Sigmoid colon (tissue), 7 donors: ENCODE measurements at places on chromosomes 13 and 19. TPM values are rescaled to one million over a fixed set of nuclear protein-coding genes. Genes with fewer than 3 reads are reported as not detected.

DNA sequence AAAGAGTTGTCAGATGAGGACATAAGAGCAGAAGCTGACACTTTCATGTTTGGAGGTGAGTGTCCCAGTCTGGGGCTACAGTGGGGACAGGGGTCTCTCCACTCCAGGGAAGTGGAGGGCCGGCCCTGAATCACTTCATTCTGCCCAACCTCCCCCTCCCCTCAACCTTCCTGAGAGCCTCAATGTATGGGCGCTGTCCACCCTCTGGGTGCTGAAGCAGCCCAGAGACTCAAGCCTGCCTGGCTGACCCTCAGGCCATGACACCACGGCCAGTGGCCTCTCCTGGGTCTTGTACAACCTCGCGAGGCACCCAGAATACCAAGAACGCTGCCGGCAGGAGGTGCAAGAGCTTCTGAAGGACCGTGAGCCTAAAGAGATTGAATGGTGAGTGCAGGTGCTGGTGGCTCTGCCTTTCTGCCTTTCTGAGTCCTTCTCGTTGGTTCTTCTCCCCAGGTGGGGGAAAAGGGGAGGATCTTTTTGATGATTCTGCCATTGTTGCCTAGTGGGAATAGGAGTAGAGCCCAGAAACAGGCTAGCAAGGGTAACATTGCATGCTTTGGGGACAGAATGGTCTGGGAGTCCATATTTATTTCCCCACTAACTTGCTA lies 8.8 kb downstream of the CYP4F8 start:
- peaks cover 1% of the 10 kb centered on the region for H3K4me1 ChIP-seq
- no peak for DNase-seq
- no peak overlapping the region for H3K27ac ChIP-seq
- H3K36me3 ChIP-seq = no peaks in the 10 kb centered on the region
- no peak overlapping the region for H3K4me3 ChIP-seq
- no peaks in the 10 kb centered on the region for H3K27me3 ChIP-seq

DNA sequence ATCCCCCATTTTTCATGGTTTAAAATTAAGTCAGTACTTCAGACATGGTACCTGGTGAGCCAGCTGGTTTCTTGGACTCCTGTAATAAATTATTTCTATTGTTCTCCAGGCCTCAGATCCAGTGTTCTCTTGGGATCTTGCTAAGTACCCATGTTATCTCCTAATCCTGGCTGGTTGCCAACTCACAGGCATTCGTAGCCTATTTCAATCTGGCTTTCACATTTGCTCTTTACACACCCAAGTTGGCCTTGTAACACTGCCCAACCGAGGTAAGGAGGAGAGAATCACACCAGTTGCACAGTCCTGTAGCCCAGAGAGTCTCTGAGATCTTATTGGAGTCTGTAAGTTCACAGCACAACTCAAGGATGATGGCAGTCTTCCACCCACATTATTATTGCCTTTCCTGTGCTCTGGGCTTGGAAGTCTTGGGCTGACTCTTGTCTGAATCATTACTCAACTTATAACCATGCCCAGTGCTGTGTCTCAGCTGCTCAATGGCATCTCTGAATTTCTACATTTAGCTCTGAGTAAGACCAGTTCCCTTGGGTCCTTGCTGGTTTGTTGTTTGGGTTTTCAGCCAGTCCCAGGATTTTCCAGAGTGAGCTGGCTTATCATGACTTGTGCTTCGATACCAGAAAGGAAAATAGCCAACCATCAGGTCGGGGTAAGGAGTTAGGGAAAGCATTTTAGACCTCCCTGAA lies 76.6 kb upstream of the KLF12 start:
- H3K36me3 ChIP-seq = no peaks in the 10 kb centered on the region
- no peaks in the 10 kb centered on the region for H3K27me3 ChIP-seq
- H3K4me3 ChIP-seq = no peak overlapping the region
- no peak for DNase-seq

GRCh38 chr19:42132030-42132628 lies at the start of gene POU2F2:
Gene POU2F2, minus strand, starts transcription at chr19:42132446. Its CDS starts 35 bp downstream, at chr19:42132411.
- H3K4me3 ChIP-seq = peak within 1 kb of the TSS; percentile 7
- peaks cover 17% of the 10 kb centered on the region for H3K4me1 ChIP-seq
- peaks cover 65% of the 10 kb centered on the region for H3K27me3 ChIP-seq
- H3K36me3 ChIP-seq = no peaks in the 10 kb centered on the region

Gene ZIM2
- total RNA-seq = 1.6 TPM

Gene IRGC
- not detected for total RNA-seq

DNA sequence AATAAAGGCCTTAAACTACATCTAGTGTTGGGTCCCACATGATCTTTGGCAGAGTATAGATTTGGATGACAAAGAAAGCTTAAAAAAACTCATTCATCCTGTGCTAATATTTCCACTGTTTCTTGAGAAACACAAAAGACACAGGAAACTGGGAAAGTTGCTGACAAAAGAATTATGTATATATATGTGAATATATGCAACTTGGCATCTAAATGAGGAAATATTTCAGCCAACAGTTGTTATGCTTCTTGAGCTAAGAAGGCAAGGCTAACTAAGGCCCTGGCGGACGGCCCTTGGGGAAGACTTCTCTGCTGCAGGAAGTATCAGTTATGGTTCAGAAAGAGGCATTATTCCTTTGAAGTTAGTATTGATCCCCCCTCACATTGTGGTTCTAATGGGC lies 491.8 kb downstream of the DIAPH3 start:
- H3K4me1 ChIP-seq = no peaks in the 10 kb centered on the region
- no peak overlapping the region for H3K4me3 ChIP-seq
- H3K27me3 ChIP-seq = no peaks in the 10 kb centered on the region
- H3K27ac ChIP-seq = no peak overlapping the region

GRCh38 chr13:92804346-92804745 lies 422.3 kb upstream of the GPC6 start:
- no peak overlapping the region for H3K4me3 ChIP-seq
- H3K27me3 ChIP-seq = no peaks in the 10 kb centered on the region
- no peaks in the 10 kb centered on the region for H3K36me3 ChIP-seq

DNA sequence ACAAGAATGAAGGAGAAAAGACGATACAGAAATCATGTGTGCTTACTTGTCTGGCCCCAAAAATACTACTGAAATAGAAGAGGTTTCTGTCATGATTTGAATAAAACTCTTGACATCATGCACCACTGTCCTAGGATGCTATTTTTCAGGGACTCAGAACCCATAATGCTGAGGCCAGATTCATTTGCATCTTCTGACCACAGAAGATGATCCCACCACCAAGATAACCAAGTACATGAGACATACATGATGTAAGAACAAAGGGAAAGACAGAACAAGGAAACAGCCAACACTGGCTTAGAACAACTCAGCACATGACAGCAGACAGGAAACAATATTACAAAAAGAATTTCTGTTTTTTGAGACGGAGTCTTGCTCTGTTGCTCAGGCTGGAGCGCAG lies 2.5 kb downstream of the ZNF552 start:
- no peaks in the 10 kb centered on the region for H3K27me3 ChIP-seq
- H3K36me3 ChIP-seq = peaks cover 7% of the 10 kb centered on the region
- no peak for DNase-seq

Gene SPTBN4
- total RNA-seq = 0.99 TPM

Gene KLHL1
- 0.27 TPM for total RNA-seq

- no peaks in the 10 kb centered on the region for H3K4me1 ChIP-seq
- H3K36me3 ChIP-seq = no peaks in the 10 kb centered on the region
- no peaks in the 10 kb centered on the region for H3K27me3 ChIP-seq
- H3K4me3 ChIP-seq = no peak overlapping the region
- DNase-seq = no peak
Measured at GRCh38 chr13:46555722-46556417, 2.9 kb downstream of the LRCH1 start.

Gene RASGRP4
- 2.5 TPM for total RNA-seq

Gene PCID2
- 53.5 TPM for total RNA-seq

Gene CBY2
- total RNA-seq = not detected

Gene PPP5C
- 37.1 TPM for total RNA-seq

Gene RYR1
- total RNA-seq = 4.1 TPM

DNA sequence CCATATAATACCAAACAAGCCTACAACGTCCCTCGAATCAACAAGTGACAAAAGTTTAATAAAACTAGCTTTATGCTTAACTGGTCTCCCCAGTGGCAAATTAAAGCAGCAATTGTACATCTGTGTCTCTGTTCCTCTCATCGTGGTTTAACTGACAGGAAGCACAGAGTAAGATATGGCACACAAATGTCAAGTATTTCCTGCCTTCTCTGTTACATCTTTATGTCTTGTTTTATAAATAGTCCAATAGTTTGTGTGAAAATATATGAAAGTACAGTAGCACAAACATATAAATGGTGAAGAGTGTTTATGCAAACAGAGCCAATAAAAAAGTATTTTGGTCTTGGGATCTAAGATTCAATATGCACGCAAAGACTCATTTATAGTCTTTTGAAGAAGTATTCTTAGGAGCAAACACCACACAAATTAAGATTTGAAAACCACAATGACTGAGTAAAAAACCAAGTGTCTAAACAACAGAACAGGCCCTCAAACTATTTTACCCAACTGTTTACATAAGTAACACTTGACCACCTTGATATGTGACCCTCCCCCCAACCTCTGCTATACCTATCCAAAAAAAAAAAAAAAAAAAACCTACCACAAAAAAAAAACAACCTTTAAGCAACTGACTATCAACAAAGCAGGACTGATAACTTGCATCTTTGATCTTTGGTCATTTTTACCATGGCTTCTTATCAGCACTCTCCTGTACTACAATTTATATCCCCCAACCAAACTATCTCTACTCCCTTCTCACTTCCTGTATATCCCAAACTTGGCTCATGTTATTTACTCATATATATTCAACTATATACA lies 14.0 kb downstream of the ELF1 start:
- H3K27me3 ChIP-seq = no peaks in the 10 kb centered on the region
- no peak overlapping the region for H3K27ac ChIP-seq
- H3K4me3 ChIP-seq = no peak overlapping the region
- DNase-seq = no peak

DNA sequence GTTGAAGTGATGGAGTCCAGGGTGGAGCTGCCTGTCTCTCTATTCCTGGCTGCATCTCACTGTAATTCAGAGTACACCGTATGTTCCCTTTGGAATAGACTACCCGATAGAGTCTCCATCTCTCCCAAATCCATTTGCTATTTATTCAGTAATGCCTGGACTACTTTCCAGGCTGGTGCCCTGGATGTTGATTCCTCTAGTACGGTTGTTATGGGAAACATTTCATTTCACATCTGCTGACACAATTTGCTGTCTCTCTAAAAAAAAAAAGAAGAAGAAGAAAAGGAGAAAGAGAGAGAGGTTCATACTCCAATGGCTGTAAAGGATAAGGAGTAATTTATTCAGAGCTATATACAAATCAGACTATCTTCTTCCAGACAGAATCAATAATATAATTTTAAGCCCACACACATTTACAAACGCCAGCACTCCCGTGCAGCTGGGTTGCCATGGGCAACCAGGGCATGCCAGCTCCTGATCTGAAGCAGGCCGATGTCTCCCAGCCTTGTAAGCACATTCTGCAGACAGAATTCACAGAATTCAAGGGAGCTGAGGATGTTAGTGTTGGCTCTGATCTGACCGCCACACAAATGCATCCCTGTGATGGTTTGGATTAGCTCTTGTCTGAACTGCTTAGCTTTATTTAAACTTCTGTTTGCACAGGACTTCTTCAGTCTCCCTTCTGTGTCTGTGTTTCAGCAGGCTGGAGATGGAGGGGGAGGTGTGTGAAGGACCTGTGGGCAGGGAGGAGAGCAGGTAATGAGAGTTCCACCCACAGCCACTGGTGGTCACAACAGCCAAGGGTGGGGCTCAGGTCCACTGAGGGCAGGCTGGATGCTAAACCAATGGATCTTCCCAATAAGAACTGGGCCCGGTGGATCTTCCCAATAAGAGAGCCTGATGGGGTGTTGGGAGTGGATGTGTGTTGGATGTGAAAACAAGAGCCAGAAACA lies 66.0 kb downstream of the TEX26 start:
- no peak overlapping the region for H3K27ac ChIP-seq
- H3K4me1 ChIP-seq = peaks cover 10% of the 10 kb centered on the region
- H3K36me3 ChIP-seq = no peaks in the 10 kb centered on the region
- no peak overlapping the region for H3K4me3 ChIP-seq

DNA sequence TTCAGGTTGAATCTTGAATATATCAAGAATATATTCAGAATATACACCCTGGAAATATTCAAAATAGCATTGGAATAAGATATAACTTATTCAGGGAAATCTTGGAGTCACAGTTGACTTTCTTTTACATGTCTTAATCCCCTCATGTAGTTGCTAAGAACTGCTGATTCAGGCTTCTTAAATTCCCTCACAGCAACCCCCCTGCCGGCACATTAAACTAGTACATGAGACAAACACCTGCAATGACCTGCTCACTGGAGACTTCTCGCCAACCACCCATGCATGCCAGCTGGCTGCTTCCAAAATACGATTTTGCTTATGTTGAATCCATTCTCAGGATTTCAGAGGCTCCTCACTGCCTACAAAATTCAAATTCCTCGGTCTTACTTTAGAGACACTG lies 997.1 kb downstream of the EFNB2 start:
- H3K4me3 ChIP-seq = no peak overlapping the region
- no peaks in the 10 kb centered on the region for H3K4me1 ChIP-seq
- no peaks in the 10 kb centered on the region for H3K27me3 ChIP-seq

DNA sequence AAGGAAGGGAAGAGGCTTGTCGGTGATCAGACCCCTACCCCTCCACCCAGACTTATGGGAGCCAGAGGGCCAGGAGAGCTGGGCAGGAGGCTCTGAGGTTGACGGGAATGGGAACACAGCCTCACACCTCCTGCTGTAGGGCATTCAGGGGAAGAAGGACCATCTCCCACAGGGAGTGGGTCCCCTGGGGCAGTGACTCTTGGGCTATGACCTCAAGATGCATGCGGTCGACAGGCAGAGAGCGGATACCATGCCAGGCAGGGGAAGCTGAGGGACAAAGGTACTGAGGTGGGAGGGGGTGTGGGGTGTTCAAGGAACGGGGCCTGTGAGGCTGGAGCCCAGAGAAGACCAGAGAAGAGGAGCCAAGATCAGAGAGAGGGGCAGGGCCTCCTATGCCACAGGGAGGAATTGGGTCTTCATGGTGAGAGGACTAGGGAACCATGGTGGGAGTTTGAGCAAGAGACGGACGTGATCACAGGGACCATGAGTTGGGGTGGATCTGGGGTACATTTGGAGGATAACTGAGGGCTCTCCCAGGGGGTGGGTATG lies 4.6 kb upstream of the TCF3 start:
- no peaks in the 10 kb centered on the region for H3K4me1 ChIP-seq
- no peaks in the 10 kb centered on the region for H3K36me3 ChIP-seq
- H3K27me3 ChIP-seq = no peaks in the 10 kb centered on the region
- H3K4me3 ChIP-seq = no peak overlapping the region

DNA sequence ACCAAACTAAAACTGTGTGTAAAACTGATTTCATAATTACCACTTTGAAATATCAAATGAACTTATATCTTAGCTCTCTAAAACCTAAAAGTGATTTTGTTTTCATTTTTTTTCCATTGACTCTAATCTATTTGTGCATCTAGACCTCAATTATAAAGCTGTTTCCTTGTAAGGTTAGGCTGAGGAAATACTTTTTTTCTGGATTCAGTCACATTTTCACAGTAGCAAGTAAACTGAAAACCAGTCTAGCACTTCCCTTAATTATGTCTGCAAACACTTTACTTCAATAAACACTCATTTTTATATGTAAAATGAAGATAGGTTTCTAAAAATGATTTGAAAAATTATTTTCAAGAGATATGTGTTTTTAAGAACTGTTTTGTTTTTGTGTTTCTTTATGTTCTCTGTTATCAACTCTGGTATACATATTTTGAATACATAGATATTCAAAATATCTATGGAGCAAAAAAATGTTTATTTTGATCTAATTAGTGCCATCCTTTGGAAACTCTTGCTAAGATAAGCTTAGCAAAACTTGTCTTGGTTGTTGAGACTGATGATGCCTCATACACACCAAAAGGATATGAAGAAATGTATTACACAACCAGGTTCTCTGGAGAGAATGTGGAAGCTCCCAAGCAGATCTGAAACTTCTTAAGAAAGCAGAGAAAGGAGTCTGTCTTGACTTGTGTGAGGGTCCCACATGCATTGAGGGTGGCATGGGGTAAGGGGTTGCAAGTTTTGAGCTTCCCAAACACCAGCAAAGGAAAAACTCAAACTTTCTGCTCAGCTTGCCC lies 1887.4 kb downstream of the PCDH9 start:
- no peaks in the 10 kb centered on the region for H3K27me3 ChIP-seq
- H3K4me3 ChIP-seq = no peak overlapping the region
- no peak overlapping the region for H3K27ac ChIP-seq
- H3K4me1 ChIP-seq = no peaks in the 10 kb centered on the region
